ENCODE measurements at places on chromosomes 3 and 15.

- DNase-seq, result peak; percentile 29
Measured at GRCh38 chr3:4977001-4977852, 2.0 kb upstream of the BHLHE40 start.

DNA sequence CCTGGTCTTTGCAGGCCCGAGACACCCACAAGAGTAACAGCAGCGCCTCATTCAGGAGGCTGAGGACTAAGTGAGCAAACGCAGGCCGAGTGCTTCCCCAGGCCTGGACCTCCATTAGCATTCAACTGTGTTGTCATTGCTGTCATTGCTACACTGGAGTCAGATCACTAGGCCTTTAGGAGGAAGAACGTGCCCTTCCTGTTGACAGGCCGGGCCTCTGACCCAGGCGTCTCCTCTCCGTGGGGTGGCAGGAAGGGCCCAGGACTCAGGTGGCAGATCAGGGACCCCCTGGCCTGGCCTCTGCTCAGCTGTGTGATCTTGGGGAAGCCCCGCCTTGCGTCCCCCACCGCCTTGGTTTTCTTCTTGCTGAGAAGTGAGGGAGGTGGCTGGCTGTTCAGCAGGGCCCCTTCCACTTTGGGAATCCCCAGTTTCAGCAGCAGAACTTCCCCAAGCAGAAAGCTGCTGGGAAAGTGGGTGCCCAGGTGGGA, 19.1 kb downstream of the ZDHHC19 start:
- peak; percentile 20 for DNase-seq

GRCh38 chr3:194287977-194288706, 63.0 kb downstream of the CPN2 start:
- DNase-seq, result no peak

DNA sequence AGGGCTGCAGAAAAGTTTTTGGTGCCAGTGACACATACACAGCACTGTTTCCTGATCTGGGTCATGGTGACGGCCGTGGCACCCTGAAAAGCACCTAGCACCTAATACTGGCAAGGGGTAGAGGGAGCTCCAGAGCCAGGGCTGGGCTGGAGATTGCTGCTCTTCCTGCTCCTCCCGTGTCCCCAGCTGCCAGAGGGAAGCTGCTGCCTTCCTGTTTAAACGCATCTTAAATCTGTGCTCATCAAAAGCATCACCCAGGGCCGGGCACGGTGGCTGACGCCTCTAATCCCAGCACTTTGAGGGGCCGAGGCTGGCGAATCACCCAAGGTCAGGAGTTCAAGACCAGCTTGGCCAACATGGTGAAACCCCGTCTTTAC, 156.7 kb upstream of the MEF2A start:
- no peak for DNase-seq

GRCh38 chr3:11212784-11213183, 58.5 kb downstream of the HRH1 start:
- DNase-seq, result no peak

GRCh38 chr3:177832880-177833279, 635.6 kb upstream of the TBL1XR1 start:
- no peak for DNase-seq

- DNase-seq, result no peak
Measured at GRCh38 chr15:87944050-87944449, 312.5 kb downstream of the NTRK3 start.

- no peak for DNase-seq
Measured at GRCh38 chr15:60798821-60799220, 319.9 kb upstream of the ICE2 start.

DNA sequence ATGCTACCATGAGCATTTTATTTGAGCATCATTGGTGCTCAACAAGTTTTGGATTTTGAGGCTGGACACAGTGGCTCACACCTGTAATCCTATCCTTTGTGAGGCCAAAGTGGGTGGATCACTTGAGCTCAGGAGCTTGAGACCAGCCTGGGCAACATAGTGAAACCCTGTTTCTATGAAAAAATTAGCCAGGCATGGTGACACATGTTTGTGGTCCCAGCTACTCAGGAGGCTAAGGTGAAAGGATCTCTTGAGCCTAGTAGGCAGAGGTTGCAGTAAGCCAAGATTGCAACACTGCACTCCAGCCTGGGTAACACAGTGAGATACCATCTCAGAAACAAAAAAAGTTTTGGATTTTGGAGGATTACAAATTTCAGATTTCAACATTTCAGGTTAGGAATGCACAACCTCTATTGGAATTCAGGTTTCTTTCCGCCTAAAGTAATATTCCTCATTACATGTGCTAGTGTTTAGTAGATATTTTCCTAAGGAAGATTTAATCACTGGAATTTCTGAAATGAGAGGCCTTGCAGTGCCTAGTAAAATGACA, 27.6 kb downstream of the CNOT10 start:
- DNase-seq, result no peak

- DNase-seq, result no peak
Measured at GRCh38 chr3:160163229-160163878, 61.9 kb upstream of the C3orf80 start.

- DNase-seq, result no peak
Measured at GRCh38 chr15:74173380-74174218, at the start of gene ISLR. TSS of gene ISLR (plus strand) at chr15:74173710. CDS start at chr15:74174859, 1,149 bp downstream.

DNA sequence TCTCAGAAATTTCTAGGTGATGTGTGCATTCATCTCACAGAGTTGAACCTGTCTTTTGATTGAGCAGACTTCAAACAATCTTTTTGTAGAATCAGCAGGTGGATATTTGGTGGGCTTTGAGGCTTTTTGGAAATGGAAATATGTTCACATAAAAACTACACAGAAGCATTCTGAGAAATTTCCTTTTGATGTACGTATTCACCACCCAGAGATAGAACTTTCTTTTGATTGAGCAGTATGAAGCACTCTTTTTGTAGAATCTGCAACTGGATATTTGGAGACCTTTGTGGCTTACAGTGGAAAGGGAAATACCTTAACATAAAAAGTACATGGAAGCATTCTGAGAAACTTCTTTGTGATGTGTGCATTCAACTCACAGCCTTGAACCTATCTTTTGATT, 3515.0 kb downstream of the GOLGA6L6 start:
- DNase-seq, result no peak

DNA sequence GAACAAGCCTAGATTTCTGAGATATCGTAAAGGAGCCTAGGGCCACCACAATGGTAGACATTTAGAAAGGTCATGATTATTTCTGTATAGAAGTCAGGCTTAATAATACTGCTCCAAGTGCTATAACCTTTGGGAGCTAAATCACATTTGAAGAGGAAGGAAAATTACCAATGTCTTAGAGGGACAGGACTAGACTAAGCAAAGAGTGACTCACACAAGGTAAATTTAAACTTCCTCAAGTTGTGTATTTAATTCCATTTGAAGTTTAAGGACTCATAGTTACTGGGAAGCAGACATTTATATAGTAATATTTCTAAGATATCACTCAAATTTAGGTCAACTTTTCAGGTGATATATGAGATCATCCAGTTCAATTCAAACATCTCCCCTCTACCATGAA, 227.6 kb upstream of the MME start:
- DNase-seq, result no peak

DNA sequence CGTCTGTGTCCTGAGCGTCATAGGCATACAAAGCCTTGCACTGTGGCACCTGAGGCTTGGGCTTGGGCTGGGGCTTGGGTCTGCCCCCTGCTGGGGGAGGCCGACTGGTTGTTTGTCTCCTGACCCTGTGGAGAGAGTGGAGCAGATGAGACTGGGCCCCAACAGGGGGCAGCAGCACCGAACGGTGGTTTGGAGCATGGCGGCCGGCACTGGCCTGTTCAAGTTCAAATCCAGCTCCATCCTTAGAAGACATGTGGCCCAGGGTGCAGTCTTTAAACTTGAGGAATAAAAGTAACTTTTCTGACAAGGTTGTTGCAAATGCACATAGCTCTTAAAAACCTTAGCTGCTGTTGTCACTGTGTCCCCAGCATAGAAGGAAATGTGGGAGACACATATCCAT, 33.3 kb downstream of the CCNB2 start:
- peak; percentile 9 for DNase-seq

DNA sequence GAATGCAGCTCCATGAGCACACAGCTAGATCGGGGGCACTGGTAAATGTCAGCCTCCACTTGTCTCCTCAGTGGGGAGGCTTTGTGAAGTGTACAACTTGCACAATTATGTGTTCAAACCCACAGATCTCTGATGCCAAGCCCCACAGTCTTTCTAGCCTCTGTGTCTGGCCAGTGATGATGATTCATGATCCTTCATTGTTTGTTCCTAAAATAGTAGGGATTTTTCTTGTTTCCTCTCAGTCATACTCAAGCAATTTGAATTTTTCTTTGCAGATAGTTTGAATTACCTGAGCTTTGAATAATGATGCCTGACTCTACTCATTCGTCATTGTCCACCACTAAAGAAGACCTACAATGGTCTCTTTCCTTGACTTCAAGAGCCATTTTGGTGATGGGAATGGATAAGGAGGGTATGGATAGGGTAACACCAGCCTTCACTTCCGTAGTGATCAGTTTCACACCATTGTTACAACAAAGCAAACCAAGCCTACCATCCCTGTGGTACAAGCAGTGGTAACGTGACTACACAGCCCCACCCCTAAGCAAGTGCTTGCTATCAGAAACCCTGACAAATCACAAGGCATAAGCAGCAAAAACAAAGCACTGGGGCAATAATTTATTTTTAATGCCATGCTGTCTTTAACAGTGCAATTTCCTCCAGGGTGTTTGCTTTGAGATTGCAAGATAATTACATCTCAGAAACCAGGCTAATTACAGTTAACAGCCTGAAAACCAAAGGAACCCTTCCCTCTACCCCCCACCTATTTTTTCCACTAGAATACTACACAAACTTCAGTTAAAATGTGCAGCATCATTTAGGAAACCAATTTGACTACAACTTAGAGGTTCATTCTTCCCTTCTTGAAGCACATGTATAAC, 114.1 kb upstream of the PPP2R3A start:
- no peak for DNase-seq
